HFFc6 (cell line): ENCODE measurements at places on chromosomes 6 and 20.
A peak's percentile ranks its signal among the peaks of the same experiment; 100 is the strongest.

DNA sequence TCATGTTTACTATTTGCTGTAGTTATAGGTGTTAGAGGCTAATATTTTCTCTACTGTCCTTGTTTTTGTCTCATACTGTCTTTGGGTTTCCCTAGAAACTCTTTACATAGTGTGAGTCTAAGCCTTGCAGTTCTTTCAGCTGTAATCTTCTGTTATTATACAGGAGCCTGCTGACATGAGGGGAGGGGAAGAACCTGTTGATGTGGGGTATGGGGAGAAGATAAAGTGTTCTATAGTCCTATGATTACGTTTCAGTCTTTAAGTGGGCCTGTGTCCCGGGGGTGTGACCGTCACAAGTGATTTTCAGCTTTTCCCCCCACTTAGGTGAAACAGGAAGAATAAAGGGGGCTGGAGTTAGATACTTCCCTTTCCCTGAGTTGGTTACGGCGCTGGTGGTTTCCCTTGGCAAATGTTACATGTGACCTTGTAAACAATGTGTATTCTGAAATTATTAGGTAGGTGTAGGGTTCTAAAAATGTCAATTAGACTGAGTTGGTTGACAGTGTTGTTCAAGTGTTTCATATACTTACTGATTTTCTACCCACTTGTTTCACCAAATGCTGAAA, 41.3 kb downstream of the REV3L start:
- no peak for DNase-seq

- DNase-seq: no peak
Observed at GRCh38 chr6:167866642-167867041, 39.9 kb downstream of the AFDN start.

DNA sequence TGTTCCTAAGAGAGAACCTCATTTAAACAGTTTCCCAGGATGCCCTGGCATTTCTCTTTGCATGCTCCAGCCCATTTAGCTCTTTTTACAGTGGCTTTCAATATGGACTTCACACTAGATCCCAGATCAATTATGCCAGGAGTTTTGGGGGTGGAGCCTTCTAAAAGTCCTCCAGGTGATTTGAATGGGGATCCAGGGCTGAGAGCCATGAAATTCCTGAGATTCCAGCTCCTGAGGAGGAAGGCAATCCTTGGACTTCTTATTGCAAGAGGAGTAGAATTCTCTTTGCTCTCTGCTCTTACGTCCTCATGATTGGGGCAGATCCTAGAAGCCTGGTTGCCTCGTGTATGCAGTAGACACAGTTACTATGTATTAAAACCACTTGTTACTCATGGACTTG, 184.2 kb downstream of the DHX35 start:
- no peak for DNase-seq

GRCh38 chr6:5670381-5670780, 336.3 kb downstream of the NRN1 start:
- DNase-seq: no peak

- no peak for DNase-seq
Observed at GRCh38 chr20:48802647-48803046, 25.2 kb downstream of the PREX1 start.

DNA sequence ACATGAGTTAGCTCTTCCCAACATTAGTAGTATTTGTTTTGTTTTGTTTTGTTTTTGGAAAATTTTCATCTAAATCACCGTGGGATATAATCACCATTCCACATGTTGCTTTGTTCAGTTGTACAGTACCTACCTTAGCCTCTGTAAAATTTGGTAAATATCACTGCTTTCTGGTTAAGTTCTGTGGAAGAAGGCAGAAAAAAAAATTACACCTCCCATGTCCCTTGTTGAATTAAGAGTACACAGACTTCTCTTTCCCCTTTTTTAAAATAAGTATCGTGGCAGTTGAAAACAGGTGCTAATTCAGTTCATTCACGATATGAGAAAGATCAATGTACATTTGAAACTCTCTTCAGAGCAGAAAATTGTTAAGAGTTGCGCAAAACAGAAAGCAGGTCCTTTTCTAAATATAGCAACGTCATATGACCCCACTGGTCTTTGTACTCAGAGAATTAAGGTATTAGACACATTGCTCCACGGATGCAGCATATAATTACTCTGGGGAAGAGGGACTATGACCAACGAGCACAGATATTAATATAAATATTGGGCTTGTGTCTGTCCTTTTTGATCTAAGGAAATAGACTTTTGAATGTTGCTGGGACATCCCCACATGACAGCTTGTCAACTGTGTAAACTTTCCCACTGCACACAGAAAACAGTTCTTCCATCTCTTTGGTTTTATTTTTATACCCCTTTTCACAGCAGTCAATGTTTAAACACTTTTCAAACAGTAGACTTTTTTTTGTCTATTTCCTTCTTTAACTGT, 58.6 kb upstream of the ZNF217 start:
- no peak for DNase-seq

- no peak for DNase-seq
Observed at GRCh38 chr20:46139908-46140482, 21.9 kb downstream of the CD40 start.

DNA sequence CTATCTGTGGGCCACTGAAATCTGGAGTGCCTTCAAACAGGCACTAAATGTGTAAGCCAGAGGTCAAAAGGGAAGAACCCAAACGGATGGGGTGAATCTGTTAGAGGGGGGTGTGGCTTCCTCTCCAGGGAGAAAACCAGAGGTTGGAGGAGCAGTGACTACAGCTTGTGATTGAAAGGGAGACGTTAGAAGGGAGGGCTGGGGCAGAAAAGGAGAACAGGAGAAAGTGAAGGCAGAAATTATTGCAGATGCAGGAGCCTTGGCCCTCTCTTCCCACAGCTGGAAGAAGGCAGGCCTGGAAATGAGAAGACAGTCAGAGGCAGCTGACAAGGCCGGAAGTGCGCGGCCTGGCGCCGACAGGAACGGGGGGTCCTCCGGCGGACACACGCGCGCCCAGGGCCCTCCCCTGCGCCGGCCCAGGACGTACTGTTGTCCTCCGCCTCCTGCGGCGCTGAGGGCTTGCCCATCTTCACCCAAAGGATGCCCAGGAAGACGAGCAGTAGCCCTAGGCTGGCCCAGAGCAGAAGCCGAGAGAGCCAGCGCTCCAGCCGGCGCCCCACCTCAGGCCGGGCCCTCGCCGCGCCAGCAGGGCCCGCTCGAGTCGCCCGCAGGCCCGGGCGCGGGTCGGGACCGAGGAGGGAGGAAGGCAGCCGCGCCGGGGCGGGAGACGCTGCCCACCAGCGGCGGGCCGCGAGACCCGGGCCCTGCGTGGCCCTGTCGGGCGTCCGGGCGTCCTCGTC, 806 bp downstream of the LEMD2 start:
- peak; percentile 74 for DNase-seq

DNA sequence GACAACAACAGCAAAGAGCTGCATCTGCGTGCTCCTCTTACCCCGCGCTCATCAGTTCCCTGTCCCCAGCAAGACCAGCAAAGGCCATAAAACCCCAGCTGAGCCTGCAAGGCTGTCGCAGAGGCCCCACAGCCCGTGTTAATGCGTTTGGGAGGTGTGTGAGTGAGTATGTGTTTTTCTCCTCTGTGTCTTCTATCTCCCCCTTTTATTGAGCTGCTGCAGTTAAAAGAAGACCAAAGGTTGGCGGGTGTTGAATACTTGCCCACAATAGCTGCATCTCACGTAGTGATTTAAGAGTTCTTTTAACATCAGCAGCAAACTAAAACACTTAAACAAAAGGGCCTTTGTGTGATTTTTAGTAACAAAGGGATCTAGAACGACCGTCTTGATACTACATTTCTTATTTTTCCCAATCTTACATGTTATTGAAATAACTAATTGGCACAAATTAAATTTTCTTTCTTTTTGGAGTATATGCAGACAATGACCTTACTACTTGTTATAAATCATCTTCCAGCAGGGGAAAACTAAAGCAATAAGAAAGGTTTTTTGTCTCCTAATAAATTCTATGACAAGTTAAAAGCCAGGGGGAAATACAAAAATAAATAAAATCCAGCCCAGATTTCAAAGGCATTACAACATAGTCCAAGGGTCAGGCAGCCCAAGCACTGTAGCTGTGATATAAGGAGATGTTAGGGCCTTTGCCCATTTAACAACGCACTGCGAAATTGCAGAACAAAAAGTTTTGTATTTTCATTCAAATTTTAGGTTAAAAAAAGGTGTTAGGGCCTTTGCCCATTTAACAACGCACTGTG, 27.2 kb upstream of the CNKSR3 start:
- no peak for DNase-seq

- DNase-seq: no peak
Observed at GRCh38 chr6:99836471-99836870, 157.6 kb downstream of the MCHR2 start.

GRCh38 chr20:61874421-61875068, 191.1 kb downstream of the TAF4 start:
- DNase-seq: no peak

DNA sequence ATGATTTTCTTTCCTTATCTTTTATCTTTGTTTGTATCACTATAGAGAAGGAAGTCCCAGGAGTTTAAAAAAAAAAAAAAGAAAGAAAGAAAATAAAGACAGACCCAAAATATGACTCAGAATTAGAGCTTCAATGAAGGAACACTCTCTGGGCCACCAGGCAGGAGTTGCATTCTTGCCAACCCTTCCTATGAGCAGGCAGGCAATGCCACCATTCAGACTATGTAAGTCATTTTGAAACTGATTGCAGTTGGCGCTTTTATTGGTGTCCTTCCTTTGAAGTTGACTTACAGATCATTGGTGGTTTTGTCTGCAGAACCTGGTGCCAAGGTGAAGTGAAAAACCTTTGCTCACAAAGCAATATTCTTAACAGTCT, 50.3 kb downstream of the MYB start:
- DNase-seq: peak; percentile 13

GRCh38 chr6:79863566-79863965, 83.8 kb downstream of the ELOVL4 start:
- no peak for DNase-seq

DNA sequence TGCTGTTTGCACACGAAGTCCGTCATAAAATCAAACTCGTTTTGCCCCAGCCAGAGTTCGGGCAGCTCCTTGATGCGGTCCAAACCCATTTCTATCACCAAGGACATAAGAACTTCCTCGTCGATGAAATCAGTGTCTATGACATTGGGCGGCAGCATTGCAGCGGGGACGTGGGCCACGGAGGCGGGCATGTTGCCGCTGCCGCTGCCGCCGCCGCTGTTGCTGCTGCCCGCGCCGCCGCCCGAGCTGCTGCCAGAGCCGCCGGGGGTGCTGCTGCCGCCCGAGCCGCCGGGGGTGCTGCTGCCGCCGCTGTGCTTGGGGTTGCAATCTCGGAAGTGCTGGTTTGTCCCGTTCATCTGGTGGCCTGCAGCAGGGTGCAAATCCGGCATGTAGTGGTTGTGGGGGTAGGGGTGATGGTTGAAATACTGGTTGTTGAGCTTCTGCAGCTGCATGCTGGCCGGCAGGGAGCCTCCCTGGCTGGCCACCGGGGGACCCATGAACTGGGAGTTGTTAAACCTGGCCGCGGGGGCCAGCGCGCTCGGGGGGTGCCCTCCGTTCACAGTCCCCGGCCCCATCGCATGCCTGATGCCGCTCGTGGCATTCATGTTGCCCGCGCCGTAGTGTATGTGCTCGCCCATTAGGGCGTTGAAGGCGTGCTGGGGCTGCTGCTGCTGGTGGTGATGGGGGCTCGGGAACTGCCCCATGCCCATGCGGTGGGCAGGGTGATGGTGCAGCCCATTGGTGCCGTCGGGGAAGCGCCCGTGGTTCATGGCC, 1.1 kb downstream of the CITED2 start:
- peak; percentile 84 for DNase-seq

DNA sequence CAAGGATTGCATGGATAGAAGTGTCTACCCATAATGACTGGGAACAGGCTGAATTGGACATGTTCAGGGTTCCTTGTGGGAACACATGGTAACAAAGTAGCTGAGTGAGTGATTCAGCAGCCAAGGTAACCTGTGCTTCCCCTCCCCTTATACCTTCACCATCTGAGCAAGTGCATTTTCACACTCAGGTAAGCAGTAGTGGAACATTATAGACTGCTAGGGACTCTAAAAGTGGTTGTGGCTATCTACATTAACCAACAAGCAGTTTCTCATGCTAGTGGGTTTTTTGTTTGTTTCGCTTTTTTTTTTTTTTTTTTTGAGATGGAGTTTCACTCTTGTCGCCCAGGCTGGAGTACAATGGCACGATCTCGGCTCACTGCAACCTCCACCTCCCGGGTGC, 41.4 kb downstream of the KIZ start:
- DNase-seq: no peak

DNA sequence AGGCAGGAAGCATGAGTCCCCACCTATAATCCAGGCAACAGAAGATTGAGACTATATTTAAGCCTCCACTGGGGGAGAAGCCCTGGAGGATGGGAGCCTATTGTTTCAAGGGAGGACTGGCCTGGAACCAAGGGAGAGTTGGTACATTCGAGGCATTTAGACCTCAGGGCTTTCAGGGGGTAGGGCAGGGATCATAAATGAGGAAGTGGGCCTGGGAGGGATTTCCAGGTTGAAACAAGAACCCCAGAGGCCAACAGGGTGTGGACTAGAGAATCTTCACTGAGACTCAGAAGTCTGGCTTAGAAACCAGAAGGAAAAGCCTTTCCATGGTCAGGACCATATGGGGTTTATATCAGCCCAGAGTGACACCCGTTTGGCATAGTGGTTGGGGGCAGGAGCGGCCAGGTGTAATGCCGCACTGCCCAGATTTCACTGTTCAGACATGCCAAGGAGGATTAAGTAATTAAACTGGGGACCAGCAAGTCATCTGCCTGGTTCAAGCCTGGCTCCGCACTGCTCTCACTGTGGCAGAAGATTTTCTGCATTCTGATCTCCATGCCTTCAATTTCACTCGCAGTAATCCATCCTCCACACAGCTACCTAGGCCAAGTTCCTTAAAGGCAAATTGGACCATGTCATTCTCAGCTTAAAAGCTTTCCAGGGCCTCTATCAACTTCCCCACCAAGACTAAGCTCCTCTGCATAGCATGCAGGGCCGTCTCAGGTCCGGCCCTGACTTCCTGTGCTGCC, 17.8 kb downstream of the LRFN2 start:
- no peak for DNase-seq

DNA sequence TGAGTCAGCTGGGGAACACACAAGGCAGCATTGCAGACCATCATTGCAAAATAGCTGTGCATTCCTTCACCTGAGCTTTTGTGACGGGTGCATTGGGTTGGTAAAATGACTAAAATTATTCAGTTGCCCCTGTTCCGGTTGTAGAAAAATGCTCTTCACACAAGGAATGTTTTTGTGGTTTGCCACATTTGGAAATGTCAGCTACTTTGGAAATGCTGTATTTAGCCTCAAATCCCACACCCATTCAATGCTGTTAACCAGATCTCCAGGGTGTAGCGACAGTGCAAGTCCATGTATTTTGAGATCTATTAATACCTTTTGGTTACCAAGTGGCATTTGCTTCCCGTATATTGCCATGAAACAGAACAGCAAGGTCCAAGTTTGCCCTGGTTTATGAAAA, 201.2 kb downstream of the FOXA2 start:
- DNase-seq: no peak

GRCh38 chr6:98832284-98833056, 1.9 kb upstream of the POU3F2 start:
- peak; percentile 76 for DNase-seq
